D341Med (cell line): ENCODE measurements at places on chromosomes 7 and 10.

DNA sequence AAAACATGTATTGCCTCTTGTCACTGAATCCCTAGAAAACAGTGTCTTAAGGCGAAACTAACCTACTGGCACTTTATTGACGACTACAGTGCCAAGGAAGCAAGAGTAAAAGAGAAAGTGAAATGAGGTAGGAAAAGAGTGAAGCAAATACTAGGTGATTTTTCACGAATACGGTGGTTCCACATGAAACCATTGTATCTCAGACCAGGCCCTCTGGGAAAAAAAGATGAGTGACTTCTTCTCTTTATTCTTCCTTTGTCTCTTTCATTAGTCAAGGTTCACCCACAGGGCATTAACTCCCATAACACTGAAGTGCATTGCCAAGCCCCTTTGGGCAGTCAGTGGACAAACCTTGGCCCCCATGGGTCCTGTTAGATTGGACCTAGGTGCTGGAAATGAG is 16.2 kb upstream of the MACC1 start:
- no peak for DNase-seq

DNA sequence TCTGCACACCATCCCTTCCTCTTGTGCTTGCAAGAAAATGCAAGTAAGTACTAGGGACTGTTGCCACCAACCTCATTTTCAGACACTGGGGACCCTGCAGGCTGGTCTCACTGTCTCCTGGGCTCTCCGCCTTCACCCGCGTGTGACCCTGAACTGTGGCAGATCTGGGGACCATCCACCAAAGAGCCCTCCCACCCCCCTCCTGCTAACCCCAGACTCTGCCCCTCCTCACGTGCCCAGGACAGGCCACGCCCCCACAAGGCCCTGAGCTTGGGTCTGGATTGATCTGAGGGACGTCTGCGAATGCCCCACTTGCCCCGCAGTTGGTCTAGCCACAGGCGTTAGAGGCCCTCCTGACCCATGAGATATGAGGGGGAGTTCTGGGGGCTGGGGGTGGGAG is 8.1 kb downstream of the CNPY1 start:
- no peak for DNase-seq

DNA sequence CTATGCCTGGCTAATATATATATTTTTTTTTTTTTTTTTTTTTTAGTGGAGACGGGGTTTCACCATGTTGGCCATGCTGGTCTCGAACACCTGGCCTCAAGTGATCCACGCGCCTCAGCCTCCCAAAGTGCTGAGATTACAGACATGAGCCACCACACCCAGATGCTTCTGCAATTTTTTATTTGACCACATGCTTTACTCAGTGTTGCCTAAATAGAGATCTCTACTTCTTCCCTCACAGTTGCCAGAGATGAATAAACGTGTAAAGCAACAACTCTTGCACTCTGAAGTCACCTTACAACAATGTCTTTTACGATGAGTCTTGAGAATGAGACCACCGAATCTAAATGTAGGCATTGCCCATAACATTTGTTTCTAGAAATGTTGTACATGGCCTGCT is 107.9 kb upstream of the FRMD4A start:
- no peak for DNase-seq

DNA sequence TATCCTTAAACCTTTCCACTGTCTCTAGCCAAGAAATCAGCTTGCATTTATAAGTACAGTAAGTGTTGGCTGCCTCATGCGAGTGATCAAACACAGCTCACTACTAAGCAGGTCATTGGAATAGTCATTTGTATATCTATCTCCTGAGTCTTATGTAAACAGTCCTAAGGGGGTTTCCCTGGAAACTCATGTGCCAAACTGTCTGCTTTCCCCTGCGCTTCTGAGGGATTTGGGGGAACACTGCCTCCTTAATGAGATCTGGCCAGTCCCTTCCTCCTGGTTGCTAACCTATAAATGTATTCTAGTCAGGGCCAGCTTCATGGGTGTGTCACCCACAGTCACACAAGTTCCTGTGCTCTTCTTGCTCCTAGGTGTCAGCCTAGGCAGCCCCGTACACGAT is 133.1 kb downstream of the CD36 start:
- DNase-seq: no peak

GRCh38 chr7:86745013-86745745 is 101.5 kb downstream of the GRM3 start:
- DNase-seq: no peak

GRCh38 chr10:100744136-100744986 is 1.0 kb upstream of the PAX2 start:
- DNase-seq: no peak

GRCh38 chr10:103870516-103870915 is 15.1 kb upstream of the SH3PXD2A start:
- no peak for DNase-seq

DNA sequence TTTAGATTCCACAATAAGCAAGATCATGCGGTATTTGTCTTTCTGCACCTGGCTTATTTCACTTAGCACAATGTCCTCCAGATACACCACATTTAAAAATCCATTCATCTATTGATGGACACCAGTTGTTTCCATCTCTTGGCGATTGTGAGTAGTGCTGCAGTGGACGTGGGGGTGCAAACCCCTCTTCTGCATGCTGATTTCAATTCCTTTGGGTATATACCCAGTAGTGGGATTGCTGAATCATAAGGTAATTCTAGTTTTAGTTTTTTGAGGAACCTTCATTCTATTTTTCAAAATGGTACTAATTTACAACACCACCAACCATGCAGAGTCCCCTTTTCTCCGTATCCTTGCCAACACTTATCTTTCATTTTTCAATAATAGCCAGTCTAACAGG is 2.0 kb upstream of the ASB10 start:
- DNase-seq: no peak

DNA sequence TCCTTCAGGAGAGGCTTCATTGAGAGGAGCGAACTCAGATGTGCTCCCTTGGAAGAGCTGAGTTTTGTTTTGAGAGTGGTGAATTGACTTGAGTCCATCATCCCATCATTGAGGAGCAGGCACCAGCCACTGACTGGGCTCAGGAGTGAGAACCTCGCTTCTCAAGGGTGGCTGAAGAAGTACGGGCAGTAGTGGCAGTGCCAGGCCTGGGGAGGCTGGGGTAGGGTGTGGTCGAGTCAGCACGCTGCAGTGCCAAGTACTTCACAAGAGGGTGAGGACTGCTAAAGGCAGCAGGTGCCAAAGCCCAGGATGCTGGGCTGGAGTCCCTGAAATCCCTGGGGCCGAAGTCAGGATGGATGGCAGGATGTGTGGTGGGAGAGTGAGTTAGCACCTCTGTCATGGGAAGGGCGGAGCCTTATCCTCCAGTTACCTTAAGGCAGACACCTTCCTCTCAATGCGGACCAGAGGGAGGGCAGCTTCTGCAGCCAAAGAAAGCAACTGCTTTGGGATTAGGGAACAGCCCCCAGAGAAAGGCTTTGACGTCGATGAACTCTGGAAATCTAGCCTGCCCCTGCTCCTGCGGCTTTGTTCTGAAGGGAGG is 210.3 kb downstream of the CAMK1D start:
- no peak for DNase-seq

- no peak for DNase-seq
Measured at GRCh38 chr7:136958016-136958415, 89.6 kb downstream of the CHRM2 start.
